Left forelimb (tissue), 1 donor: ENCODE measurements at places on chromosomes 13 and 19.

DNA sequence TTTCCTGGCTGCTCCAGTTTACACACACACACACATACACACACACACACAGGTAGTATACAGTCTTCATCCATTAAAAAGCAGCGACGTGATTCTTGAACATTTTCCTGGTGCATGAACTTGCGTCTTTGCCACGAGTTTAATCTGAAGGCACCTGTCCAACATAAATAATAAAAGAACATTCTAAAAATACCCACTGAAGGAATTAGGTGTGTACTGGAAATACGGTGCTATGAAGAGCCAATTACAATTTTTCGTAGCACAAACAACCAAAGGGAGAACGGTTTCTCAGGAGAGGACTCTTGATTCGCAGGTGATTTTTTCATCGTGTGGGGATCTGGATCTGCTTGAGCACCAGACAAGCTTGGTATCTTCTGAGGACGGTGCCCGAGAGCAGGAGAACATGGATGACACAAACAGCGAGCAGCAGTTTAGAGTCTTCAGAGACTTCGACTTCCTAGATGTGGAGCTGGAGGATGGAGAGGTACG, 61.2 kb downstream of the ZAR1L start:
- no peak for DNase-seq

- no peak for DNase-seq
These were observed 100.8 kb downstream of the UBL3 start for GRCh38 chr13:29749401-29750182.

GRCh38 chr13:24511019-24511815, 1.4 kb downstream of the PARP4 start:
- no peak for DNase-seq

- DNase-seq: no peak
These were observed 38.4 kb downstream of the BRD4 start for GRCh38 chr19:15293781-15294491.

GRCh38 chr13:111893607-111894443, 173.1 kb upstream of the SOX1 start:
- peak; percentile 66 for DNase-seq

DNA sequence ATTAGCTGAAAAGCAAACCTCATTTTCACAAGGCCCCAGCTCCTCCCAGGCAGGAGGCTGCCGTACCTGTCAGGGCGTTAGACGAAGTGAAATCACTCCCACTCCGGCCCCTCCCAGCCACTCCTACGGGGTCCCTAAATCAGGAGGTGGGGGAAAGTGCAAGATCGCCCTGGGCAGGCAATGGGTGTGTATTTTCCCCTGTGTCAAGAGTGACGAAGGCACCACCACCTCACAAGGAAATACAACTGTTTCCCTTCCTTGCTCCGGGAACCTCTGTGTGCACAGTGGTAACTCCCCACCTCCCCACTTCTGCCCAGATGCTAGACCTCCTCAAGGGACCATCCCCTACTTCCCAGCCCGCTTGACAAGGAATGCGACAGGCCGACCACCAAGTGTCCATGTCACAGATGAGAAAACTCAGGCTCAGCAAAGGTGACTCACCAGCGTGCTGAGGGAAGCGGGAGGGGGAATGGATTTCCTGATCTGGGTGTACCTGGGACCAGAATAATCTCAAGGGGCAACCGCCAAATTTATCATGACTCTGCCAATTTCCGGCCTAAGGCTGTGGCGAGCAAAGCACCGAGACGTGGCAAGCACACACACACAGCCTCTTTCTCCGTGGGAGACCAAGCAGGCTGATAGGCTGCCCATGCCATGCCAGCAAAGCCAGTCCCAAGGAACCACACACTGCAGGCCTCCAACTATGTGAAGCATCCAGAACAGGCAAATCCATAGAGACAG, 7.3 kb downstream of the PPP6R1 start:
- no peak for DNase-seq
